ENCODE measurements at places on chromosomes 12 and 14.

DNA sequence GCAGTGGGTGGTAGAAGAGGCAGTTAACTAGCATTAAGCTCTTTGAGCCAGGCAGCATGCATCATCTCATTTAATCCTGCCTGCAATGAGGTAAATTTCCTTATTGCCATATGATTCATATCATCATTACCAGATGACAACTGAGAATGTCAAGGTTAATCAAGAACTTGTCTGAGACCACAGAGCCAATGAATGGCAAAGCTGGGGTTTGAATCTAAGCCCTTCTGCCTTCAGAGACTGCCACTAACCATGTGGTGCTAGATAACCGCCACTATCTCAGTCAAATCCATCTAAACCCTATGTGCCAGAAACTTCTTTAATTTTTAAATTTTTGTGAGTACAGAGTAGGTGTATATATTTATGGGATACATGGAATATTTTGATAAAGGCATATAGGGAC lies 77.8 kb upstream of the GRIP1 start:
- DNase-seq, result no peak

DNA sequence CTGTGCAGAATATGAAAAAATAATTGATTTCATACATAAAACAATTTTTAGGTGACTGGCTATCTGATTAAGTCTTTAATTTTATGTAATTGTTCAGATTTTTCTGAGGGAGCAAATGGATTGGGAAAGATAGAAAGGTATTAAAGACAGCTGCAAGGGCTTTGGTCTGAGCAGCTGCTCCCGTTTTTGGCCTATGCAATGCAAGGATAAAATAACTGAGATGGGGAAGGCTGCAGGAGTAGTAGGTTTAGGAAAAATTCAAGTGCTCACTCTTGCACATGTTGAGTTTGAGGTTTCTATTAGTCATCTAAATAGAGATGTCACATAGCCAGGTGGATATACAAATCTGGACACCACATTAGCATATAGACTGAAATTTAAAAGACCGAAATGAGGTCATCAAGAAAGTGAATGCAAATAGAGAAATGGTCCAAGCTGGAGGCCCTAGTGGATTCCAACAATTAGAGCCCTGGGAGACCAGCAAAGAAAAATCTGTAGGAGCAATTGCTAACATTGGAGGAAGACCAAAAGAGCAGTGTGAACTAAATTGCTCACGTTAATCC lies 144.0 kb downstream of the PPFIA2 start:
- no peak for DNase-seq

GRCh38 chr12:77357655-77358054 lies 292.3 kb upstream of the E2F7 start:
- DNase-seq, result no peak

GRCh38 chr12:96719660-96720362 lies 187.2 kb upstream of the NEDD1 start:
- peak; percentile 57 for DNase-seq

GRCh38 chr14:90228478-90228877 lies 27.9 kb upstream of the PSMC1 start:
- no peak for DNase-seq

- no peak for DNase-seq
Observed at GRCh38 chr12:95484524-95484923, 10.6 kb downstream of the METAP2 start.

- no peak for DNase-seq
Observed at GRCh38 chr12:89752341-89752740, 43.7 kb upstream of the ATP2B1 start.

DNA sequence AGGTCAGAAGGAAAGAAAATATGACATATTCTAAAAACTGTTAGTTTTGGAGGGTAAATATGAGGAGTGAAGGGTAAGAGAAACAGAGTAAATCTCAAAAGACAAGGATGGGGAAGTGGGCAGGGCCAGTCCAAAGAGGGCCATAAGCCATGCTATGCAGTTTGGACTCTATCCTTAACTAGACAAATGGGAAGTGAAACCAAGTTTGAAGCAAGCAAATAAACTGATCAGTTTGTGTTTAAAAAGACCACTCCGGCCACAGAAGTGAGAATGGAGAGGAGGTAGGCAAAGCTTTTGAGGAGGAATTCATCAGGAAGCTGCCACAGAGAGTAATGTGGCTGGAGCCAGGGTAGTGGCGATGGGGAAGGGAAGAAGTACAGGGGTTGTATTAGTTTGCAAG lies 37.5 kb upstream of the DAAM1 start:
- peak; percentile 61 for DNase-seq

DNA sequence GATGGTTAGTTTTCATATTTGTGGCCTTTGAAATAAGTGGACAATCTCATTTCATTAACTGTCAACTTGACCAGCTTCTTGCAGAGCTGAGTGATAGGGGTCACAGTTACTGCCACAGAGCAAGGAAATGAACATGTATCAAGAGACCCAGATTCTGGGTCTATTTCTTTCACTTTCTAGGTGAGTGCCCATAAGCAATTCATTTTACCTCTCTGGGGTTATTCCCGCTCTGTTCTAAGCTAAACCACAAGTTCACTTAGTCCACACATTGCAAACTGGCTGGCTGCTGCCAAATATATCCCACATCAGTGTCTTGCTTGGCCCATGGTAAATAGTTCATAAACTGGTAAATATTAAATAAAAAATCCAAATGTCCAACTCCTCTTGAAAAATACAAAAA lies 29.9 kb downstream of the GPHB5 start:
- no peak for DNase-seq

DNA sequence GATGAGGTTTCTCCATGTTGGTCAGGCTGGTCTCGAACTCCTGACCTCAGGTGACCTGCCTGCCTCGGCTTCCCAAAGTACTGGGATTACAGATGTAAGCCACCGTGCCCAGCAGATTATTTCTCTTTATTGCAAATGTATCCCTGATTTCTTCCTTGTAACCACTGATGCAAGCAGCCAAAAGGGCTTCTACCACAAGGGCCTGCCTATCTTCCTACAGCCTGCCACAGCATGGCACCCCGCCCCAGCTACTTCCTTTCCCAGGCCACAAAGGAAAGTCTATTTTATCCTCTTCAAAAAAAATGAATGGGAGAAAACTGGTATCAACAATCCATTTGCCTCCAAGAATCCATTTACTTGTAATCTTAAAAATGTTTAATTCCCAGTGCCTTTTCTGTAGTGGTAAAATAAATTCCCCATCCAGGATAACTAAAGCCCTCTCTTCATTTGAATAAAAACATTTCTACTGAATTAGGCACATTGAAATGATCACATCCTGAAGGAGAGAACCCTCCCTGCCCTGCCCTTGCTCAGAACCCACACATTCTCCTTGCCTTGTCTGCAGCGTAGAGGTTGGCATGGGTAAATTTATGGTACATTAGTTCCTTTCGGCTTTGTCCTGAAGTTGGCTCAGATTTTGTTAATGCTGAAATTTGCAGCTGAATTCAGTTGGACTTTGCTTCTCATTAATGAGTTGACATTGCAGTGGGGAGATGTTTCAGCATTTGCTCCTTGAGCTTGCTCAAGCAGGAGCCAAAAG lies 19.2 kb downstream of the GPHB5 start:
- no peak for DNase-seq

GRCh38 chr14:23416801-23417200 lies 8.7 kb upstream of the MYH6 start:
- no peak for DNase-seq

DNA sequence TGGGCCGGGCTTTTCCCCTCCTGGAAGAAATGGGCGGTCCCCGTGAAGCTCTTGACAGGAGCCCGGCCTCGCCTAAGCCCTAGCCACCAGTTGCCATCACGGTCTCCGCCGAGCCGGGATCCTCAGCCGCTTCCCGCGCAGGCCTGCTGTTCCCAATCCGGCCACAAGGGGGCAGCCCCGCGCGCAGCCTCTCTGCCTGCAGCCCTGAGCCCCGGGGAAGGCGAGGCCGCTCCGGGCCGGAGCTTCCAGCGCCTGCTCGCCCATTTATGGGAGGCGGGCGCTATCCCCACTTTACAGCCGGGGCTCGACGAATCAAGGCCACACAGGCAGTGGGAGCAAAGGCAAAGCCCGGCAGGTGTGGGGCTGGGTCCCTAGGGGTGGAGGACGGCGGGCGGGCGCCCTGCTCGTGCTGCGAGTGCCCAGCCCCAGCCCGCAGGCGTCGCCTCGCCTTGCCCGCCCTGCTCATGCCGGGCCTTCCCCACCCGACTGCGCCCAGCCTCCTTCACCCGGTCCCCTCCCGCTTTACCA lies 61.5 kb downstream of the LGMN start:
- DNase-seq, result no peak

DNA sequence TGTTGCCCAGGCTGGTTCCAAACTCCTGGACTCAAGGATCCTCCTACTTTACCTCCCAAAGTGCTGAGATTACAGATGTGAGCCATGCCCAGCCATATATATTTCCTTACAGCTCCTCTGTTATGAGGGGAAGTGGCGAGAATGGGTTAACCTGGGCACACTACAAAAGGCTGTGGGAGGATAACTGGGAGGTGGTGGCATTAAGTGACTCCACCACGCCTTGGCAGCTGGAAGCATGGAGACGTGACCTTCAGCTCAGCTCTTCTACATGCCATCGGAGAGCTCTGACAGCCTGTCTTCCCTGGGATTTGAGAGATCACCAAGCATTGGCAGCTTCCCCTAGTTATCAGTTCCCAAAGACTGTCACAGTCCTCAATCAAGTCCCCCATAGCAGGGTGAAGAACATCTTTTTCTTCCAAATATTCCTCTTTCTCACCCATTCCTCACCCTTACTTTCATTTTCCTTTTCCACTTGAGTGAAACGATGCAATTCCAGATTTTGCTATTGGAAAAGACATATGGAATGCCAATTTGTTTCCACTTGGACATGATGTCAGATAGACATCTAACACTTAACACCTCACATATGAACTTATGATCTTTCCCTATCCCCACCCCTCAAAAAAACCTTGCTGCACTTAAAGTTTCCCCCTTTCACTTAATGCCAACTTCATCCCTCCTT lies 48.5 kb downstream of the PHLDA1 start:
- DNase-seq, result no peak

DNA sequence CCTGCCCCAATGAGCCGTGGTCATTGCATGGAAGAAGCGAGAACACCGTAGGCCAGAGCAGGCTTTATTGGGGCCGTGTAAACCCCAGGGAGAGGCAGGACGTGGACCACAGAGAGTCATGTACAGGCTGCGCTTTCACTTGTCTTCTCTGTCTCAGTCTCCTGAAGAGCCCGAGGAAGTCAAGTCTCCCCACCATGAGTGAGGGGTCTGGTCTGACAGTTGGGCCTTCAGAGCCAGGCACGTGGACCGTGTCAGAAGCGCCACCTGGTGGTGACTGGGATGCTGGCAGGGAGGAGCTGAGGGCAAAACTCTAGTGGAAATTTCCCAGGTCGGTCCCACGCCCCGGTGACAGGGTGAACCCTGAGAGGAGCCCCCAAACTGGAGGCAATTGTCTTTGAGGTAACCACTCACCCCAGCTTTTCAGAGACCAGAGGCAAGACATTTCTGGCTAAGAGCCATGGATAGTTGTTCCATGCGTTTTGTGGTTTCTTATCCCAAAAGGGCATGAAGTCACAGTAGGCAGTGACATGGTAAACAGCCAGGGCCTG lies 17.4 kb downstream of the RPS6KL1 start:
- peak; percentile 37 for DNase-seq

DNA sequence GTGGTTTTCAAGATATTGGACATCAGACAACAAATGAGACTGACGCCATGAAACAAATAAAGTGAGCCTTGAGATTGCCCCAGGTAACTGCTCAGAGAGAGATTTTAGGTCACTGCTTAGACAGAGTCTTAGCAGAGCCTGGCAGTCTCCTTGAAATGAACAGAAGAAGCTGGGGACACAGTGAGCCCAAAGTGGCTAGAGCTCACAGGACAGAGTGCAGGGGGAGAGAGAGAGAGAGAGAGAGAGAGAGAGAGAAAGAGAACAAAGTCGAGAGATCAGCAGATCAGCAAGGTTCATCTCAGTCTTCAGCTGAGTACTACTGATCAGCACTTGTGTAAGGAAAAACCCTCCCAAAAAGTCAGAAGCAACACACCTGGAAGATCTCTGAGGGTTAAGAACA lies 147.4 kb downstream of the RMST start:
- DNase-seq, result no peak

DNA sequence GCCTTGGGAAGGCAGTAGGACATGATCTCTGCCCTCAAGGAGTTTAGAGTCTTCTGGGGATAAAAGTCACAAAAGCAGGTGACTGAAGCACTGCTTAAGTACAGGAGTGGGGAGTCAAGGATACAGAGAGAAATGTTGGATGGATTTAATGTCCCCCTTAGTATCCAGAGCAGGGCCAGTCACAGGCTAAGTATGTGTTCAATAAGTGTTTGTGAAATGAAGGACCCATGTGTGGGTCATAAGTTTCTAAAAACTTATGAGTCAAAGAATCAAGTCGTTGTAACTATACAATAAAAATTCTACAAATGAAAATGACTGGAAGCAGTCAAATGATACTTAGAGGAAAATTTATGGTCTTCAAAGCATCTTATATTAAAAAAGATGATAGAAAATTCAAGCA lies 25.1 kb downstream of the KRT80 start:
- no peak for DNase-seq

DNA sequence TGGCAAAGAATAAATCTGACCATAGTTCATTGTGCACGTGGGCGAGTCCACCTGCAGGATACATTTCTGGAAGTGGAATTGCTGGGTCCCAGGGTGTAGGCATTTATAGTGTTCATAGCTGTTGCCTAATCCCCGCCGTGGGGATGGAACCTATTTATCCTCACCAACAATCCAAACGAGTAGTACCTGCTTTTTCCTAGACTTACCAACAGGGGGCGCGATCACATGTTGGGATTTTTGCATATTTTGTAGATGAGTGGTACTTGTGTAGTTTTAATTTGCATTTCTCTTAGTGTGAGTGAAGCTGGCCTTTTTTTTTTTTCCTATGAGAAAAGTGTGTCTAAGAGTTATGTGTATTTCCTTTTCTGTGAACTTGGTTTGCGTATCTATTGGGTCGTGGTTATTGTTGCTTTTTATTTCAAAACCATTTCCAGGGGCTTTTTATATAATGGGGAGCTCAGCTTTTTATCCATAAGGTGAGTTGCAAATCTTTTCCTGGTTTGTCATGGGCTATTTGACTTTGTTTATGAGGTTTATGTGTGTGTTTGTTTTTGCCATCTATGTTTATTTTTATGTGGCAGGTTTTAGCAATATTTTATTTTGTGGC lies 67.2 kb downstream of the CCDC92 start:
- DNase-seq, result peak; percentile 83

GRCh38 chr14:23402296-23403138 lies 5.6 kb downstream of the MYH6 start:
- no peak for DNase-seq

DNA sequence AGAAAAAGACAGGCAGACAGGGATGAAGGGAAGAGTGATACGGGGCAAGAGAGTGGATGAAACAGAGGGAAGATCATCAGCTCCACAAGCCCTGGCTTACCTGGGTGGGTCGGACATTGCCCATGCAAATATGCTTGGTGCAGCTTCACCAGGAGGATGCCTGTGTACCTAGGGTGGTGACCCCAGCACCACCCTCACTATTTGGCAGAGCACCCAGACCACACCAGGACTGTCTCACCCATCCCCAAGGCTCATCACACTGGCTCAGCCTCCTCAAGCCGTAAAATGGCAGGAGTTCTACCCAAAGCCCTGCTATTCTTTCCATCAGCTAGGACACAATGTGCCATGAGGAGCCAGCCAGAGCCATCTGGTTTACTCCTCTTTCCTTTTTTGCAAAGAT lies 3.0 kb downstream of the GALNT8 start:
- DNase-seq, result no peak

Measured in inflammatory macrophage treated with lipopolysaccharide for 1 hour (primary cell).